ENCODE measurements at places on chromosomes 3 and 15. TPM values are rescaled to one million over a fixed set of nuclear protein-coding genes. Genes with fewer than 3 reads are reported as not detected.

Gene MEIS2
- polyA plus RNA-seq, result not detected

Gene HEMK1
- 54.9 TPM for polyA plus RNA-seq

Gene LEO1
- 30.0 TPM for polyA plus RNA-seq

Gene DET1
- not detected for polyA plus RNA-seq

Gene LMAN1L
- polyA plus RNA-seq, result not detected

Gene CCR1
- polyA plus RNA-seq, result 10.5 TPM

Gene FSTL1
- polyA plus RNA-seq, result not detected

Measured in immature natural killer cell (primary cell).